Activated CD4-positive, alpha-beta memory T cell treated with anti-CD3 and anti-CD28 coated beads for 36 hours (primary cell): ENCODE measurements at places on chromosomes 1 and 21.

GRCh38 chr1:178133239-178133989, 39.5 kb downstream of the RASAL2 start:
- DNase-seq, result no peak

DNA sequence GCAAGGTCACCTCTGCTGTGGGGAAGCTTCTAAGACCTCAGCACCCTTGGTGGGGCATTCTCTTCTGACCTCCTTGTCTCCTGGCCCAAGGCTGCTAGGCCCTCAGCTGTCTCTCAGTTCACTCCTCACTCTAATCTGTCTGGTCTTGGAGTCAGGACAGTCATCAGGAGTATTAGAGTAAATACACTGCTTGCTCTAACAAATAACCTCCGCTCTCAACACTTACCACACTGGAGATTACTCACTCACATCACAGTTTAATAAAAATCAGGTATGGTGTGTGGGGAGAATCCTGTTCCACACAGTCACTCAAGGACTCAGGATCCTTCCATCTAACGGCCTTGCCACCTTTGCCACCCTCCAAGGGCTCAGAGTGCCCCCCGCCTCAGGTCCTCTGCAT, 26.6 kb upstream of the TMEM61 start:
- no peak for DNase-seq

- no peak for DNase-seq
These were observed at the start of gene CALML6 for GRCh38 chr1:1914971-1915692. TSS of gene CALML6 (plus strand) at chr1:1915260. CDS start at chr1:1915281, 21 bp downstream.

- DNase-seq, result no peak
These were observed 148.3 kb downstream of the RHOU start for GRCh38 chr1:228883535-228883934.

DNA sequence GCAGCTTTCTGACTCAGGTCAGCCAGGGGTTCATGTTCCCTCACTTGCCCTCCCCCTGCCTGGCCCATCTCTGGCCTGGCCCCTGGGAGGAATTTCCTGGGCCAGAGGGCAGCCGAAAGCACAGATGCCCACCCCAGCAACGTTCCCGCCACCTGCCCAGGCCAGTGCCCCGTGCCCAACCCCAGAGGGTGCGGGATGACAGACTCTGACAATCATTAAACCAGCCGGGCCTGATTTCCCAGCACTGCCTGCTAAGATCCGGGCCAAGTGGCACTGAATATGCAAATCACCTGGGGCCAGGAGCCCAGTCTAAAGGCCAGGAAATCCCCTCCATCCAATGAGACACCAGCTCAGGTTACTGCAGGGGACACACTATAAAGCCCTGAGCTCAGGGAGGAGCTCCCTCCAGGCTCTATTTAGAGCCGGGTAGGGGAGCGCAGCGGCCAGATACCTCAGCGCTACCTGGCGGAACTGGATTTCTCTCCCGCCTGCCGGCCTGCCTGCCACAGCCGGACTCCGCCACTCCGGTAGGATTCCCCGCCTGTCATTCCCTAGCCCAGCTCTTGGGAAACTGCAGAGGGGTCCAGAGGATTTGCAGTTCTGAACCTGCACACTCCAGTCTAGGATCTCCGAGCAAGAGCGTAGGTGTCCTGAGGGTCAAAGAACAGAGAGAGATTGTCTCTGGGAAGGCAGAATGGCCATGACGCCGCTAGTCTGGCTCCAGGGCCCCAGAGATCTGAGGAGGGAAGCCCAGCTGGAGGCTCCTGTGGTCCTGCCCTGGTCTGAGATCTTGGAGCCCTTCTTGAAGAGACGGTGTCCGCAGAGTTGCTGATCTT, at the start of gene ELF3:
ELF3 (plus strand) TSS at position 408 of the 836 bp plus-strand sequence. CDS start 550 bp downstream, outside the sequence.
- DNase-seq, result no peak

- no peak for DNase-seq
These were observed 160.5 kb downstream of the LRRC7 start for GRCh38 chr1:69728206-69728605.

- DNase-seq, result no peak
These were observed 43.0 kb downstream of the TOR3A start for GRCh38 chr1:179124873-179125272.

DNA sequence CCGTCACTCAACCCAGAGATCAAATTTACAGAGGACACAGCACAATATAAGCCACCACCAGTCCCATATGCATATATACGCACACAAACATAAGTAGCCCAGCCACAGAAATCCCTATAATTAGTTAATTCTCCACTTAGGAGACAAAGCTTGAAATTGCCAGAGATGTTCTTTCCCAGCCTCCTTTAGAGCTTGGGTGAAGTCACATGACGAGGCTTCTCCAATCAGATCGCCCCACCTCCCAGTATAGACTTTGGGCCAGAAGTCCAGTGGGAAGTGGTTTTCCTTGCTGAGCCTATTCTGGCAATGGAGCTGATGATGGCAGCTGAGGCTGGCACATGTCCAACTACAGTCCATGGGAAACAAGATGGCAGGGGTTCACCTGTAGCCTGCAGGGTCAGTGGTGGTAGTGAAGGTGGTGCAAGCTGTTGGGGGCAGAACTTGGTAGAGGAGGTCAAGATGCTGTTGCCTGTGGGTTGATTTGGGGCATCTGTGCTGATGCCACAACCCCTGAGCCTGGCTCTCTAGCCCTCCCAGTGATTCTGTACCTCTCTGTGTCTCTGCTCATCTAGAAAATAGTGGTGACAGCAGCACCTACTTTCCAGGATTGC, 535.9 kb downstream of the MATN1 start:
- DNase-seq, result no peak

DNA sequence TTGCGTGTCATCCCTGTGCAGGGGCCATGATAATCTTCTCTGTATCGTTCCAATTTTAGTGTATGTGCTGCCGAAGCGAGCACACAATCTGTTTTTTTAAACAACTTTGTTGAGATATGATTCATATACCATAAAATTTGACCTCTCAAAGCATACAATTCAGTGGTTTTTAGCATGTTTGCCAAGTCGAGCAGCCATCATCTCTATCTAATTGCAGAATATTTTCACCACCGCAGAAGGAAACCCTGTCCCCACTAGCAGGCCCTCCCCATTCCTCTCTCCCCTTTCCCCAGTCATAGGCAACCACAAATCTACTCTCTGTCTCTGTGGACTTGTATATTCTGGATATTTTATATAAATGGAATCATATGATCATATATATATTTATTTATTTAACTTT, 78.7 kb upstream of the TINAGL1 start:
- DNase-seq, result no peak

- no peak for DNase-seq
These were observed 338.1 kb upstream of the SNX7 start for GRCh38 chr1:98323388-98323787.

- no peak for DNase-seq
These were observed 84.6 kb upstream of the B3GALT2 start for GRCh38 chr1:193270996-193271395.

- peak; percentile 17 for DNase-seq
These were observed 75.7 kb downstream of the BCAR3 start for GRCh38 chr1:93605812-93606512.

GRCh38 chr1:203097001-203097400, 11.2 kb upstream of the MYOG start:
- DNase-seq, result no peak

DNA sequence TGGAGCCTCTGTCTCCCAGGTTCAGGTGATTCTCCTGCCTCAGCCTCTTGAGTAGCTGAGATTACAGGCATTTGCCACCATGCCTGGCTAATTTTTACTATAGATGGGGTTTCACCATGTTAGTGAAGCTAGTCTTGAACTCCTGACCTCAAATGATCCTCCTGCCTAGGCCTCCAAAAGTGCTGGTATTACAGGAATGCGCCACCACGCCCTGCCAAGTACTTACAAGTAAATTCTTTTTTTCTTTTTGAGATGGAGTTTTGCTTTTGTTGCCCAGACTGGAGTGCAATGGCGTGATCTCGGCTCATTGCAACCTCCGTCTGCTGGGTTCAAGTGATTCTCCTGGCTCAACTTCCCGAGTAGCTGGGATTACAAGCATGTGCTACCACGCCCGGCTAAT, 42.5 kb downstream of the RPRD2 start:
- no peak for DNase-seq

DNA sequence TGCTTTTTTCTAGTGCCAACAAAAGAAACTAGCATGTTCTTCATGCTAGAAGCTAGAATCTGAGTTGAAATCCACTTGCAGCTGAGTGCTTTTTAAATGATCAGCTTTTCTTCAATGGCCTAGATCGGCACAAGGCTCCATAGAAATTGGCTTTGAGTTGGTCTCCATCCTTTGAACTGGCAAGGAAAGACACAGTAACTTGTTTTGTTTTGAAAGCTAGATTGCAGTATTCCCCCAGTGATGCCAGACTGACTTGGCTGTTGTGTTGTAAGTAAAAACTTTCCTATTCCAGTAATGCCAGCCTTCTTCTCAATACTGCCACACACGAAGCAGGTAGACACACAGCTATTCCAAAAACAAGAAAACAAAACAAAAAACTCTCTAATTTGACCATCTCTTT, 139.1 kb downstream of the FMN2 start:
- DNase-seq, result no peak

DNA sequence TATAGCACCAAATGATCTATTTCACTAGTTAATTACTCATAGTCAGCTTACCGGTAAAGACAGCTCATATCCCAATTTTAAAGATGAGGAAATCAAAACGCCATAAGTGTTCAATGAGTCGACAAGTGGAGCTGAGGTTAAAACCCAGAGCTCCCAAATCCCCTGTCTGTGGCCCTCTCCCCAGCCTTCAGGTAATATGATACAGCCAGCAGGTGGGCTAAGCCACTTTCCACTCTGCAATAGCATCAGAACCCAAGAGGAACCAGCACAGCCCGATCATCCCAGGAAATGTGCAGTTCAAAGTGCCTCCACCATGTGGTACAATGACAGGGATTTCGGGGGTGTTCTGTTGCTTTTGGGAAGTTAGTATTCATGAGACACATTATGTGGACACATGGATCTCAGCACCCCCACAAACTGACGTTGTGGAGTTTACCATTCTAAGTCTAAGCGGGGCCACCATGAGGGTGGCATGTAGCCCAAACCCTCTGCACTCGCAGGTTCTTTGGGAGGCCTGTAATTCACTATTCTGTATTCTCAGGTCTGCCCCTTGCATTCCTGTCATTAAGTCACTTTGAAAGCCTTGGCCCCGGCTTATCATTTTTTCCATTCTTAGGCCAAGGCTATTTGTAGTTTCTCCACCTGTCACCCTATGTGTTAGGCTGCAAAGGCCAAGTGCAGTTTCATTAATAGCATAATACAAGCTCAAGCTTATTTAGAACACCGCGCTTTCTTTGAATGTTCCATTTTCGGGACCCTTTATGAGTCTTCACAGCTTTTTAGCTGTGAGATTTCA, 26.3 kb upstream of the ACTN2 start:
- DNase-seq, result no peak

DNA sequence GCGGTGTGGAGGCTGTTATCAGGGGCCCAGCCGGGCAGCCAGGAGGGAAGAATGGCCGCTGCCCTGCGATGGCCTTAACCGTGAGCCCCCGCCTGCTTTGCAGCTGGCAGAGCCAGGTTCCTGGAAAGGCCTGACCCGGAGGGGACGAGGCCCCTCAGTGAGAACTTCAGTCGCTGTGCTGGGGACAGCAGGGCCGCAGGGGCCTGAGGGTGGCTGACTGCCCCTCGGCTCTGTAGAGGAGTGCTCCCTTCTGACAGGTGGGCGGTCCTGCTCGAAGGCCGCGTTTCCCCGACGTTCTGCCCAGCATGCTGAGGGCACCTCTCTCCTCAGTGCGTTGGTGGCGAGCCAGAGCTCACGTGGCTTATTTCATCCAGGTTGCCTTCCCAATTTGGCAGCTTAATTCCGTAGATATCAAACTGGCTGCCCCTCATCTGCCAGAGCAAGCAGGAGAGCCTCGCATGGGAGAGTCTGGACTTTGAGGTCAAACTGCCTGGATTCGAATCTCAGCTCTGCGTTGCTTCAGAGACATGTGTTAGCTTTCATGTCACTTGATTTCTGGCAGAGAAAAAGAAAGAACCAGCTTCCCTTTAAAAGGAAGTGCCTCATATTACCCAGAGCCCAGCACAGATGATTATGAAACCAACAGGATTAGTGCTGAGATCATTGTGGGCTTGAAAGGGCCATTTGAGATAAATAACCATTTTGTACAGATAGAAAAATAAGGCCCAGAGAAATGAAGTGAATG, 239.8 kb downstream of the SDCCAG8 start:
- no peak for DNase-seq

DNA sequence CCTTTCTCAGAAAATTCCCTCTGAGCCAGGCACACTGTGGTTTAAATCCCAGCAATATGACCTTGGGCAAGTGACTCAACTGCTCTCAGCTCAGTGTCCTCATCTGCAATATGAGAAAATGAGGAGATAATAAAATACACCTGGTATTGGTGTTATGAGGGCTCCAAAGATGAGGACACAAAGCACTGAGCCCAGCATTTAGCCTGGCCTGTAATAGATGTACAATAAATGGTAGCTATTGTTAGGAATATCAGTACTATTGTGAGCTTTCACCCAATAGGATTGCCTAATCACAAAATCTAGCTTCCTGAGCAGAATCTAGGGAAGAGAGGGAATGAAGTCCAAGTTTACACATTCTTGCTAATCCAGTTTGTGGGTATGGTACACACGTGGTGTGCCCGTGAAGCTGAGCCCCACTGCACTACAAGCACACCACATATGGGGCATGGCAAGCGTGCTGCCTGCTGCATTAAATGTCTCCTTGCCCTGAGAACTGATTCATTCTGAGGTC, 24.3 kb upstream of the SLC30A1 start:
- no peak for DNase-seq

- DNase-seq, result no peak
These were observed 71.4 kb downstream of the MRPL37 start for GRCh38 chr1:54271341-54271740.

- DNase-seq, result no peak
These were observed 795 bp upstream of the AHDC1 start for GRCh38 chr1:27604579-27605299.

DNA sequence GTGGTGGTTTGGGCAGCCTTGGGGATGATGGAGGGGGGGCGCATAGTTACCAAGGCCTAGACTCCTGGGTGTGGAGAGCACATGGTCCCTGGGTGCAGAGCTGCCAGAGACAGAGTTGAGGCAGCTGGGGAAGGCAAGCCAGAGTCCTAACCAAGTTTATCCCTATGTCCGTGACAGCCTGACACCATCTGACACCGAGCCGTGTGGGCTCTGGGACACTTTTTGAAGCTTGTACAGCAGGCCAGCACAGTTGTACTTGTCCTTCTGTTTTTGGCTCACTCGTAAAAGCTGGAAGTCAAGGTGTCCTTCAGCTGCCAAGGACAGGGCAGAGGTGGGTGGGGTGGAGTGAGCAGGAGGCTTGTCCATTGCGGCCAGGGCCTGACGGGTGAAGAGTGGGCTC, 28.5 kb downstream of the SLC26A9 start:
- DNase-seq, result no peak

DNA sequence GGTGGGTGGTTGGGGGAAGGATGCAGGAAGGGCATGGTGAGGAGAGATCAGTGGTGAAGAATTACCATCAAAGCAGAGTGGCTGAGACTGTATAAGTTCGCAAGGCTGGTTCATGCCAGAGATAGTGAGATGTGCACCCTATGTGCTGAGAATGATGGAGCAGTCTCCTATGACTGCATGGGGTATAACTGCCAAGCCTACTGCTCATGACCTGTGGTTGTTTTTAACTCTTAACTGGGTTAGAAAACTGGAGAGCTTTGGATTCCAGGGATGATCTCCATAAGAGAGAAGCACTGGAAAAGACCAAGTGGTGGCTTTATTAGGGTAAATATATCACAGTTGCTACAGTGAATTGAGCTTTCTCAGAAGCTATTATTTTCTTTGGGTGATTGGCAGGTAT, 16.2 kb downstream of the WNT2B start:
- no peak for DNase-seq
